Amniotic stem cell (primary cell): ENCODE measurements at places on chromosomes 6 and 20.

DNA sequence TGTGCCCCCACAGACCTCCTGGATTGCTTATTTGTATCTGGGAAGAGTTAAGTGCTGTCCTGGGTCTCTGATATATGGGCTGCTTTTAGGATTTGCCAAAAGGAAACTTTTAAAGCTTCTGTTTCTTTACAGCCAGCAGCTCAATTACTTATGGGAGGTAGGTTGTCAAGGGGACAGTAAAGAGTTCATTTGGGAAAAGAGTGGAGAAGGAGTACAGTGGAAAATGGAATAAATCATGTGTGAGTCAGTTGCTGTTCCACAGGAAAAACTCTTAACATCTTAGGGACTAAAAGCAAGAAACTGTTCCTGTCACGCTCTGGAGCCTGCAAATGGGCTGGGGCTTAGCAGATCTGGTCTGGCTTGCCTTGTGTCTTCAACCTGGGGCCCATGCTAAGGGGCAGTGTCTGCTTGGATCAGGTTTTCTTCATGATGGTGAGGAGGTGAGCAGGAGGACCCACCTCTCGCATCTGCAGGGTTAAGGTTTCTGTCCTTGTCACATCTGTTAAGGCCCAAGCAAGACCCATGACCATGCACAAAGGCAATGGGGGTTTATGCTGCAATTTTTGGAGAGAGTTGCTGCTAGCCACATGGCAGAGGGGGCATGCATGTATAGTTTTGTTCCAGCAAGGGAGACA, 8.7 kb upstream of the CST1 start:
- DNase-seq = no peak

DNA sequence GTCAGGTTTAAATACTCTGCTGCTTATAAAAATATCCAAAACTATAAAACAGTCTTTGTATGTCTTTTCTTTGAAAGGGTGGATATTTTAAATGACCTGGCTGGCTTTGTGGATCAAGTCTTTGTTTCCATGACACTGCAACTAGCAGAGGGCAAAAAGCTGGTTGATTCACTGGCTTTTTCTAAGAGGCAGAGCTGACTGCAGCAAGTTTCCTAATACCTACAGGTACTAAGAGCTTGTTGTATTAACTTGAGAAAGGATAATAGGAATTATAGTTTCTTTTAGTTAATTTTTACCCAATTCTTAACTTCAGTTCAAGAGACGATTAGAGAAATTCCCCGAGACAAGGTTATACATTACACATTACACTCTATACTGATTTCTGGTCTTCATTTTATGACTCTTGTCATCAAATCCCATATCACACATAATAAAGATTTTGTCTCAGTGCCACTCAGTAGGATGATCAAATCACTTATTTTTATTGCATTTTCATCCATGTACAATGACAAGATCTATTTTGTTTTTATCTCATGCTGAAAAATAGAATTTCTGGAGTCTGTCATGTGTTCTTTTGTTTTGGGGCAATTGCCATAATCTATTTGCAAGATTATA, 120.1 kb upstream of the RIMS1 start:
- no peak for DNase-seq

DNA sequence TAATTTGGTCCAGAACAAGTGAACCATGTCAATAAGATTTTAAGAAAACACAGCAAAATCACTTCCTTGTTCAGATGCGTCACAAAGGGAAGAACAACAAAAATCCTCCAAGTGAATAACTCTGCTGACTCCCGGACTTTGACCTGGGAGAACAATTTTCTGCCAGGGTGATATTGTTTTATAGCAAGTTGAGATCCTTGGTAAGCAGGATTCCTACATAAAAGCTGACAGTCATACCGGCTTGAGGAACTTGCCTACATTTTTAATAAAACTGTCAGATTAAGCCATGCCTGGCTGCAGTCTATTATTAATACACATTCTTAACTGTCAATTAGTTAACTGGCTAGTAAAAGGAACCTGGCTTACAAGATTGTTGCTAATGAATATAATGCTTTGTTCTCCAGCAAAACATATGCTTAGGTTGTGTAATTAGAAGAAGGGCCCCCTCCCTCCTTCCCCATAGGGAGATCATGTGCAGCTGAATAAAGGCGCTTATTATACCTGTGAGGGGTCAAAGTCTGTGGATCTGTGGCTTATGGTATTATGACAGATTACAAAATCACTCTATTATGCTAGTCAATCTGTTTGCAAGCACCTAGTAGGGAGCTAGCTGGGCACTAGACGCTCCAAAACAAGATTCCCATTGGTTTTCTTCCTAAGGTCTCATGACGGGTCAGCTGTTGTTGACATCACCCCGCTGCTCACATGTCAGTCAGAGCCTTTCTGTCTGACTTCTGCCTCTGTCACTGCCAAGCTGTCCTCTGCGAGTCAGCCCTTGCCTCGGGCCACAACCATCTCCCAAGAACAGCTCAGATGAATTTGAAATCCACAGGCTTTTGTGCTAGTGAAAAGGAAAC, 44.6 kb upstream of the SEC63 start:
- DNase-seq = no peak

DNA sequence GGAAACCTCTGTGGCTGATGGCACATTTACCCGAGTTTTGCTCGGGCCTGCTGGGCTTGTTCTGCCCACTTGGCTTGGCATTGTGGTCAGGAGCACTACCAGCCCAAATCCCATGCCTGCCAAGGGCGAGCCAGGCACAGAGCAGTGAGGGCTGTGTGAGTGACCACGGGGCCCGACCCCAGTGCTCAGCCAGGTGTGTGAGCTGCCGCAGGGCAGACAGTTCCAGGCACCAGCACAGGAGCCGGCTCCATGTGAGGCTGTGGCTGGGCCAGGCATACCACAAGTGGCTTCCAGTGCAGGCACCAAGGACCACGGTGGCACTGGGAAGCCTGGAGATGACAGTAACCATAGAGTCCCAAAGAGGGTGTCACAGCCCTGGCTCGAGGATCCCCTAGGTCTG, 1225.5 kb upstream of the GJE1 start:
- no peak for DNase-seq

DNA sequence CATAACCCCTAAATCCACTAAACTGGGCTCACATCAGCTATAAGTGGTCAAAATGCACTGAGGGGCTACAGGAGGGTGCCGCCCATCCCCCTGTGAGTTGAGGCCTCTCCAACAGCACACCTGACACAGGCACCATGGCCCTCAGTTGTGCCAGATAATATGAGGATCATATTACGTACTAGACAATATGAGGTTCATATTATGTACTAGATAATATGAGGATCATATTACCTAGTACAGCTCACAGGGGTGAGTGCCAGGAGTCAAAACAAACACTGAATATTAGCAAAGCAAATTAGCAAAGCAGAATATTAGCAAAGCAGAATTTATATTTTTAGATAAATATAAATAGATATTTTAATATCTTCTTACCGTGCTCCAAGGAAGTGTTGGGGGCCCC, 35.3 kb downstream of the CD24 start:
- DNase-seq = no peak
